Breast epithelium (tissue), 4 donors: ENCODE measurements at places on chromosomes 16 and 17. TPM values are rescaled to one million over a fixed set of nuclear protein-coding genes. Genes with fewer than 3 reads are reported as not detected.

SLC22A31 gene
- not detected for total RNA-seq

MYO15A gene
- 1.2 TPM for total RNA-seq

CEP112 gene
- 18.0 TPM for total RNA-seq

TBC1D3 gene
- not detected for total RNA-seq

LPCAT2 gene
- total RNA-seq, result 24.3 TPM

CFAP97D1 gene
- total RNA-seq, result 0.16 TPM

AKAP10 gene
- total RNA-seq, result 49.5 TPM

ATP2C2 gene
- not detected for total RNA-seq
